ENCODE measurements at places on chromosomes 3 and 15.

GRCh38 chr3:77394046-77394445 lies 354.1 kb downstream of the ROBO2 start:
- DNase-seq = no peak

- DNase-seq = no peak
These were observed 28.1 kb downstream of the ANXA2 start for GRCh38 chr15:60369696-60370095.

DNA sequence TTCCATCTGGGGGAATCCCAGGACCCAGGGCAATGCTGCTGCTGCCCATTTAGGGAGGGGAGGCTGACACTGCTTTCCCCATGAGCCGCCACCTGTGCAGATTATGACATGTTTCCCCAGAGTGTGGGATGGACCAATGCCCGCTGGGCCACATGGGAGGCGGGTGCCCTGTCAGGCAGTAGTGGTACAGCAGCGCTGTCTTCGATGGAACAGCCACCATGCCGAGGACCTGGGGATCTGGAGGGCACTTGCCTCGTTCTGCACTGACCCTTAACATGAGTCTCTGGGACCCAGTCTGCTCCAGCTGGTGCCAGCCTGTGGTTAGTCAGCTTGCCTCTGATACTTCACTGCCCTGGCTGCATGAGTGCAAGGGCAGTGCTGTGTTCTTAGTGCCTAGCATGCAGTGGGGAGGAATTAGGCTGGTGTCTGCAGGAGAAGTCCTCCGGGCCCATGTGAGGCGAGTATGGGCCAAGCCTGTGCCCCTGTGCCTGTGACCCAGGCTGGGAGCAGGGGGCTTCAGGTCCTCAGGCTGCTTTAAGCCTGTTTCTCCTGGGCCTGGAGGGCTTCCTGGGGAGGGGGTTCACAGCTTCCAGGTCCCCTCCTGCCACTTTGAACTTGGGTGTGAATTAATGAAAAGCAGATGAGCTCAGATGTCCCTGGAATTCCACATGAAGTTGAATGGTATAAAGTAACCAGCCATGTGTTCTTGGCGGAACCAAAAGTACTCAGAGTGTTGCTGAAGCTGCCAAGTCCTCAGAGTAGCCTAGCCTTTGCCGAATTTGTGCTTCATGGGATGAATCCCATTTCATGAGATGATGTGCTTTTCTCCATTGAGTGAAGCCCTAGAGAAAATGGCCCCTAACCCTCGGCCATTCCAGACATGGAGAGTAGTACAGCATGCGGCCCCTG lies 22.9 kb downstream of the KLF13 start:
- DNase-seq = no peak

DNA sequence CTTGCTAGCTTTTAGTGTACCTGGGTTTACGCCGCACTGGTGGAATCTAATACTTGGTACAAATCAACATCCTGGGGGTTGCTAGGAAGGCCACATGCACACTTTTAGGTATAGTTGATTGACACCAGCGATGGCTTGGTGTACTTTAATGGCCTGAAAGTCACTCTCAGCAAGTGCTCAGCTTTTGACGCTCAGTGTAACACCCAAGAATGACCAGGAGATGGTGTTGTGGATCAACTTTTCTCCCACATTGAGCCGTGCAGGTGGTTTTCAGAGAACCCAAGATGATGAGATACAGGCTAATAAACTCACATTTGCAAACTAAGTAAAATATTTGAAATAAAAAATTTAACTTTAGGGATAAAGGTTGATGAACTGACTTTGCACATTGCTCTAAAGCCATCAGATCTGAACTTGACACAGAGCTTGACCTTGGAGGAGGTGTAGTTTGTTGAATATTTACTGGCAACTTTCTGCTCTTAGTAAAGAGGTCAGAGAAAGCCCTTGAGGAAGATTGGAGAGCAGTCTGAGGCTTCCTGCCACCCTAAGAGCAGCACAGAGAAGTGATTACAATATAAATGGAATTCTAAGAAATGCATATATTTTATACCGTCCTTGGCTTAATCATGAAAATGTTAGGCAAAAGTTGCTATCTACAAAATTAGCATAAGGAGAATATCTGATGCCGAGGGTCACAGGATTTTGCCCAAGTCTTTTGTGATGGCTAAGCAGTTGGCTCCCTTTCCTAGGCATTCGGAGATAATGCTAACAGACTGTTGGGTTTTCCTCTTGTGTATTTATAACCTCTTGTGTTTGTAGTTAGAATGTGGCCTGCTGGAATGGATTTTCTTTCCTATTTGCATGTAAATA lies 143.4 kb upstream of the RASGRP1 start:
- no peak for DNase-seq

- no peak for DNase-seq
These were observed 32.2 kb upstream of the MTMR14 start for GRCh38 chr3:9617056-9617455.

- DNase-seq = no peak
These were observed 12.0 kb upstream of the PPP1R2 start for GRCh38 chr3:195555110-195555509.

All from AG04449 (cell line).